ENCODE measurements at places on chromosomes 1 and 21.

DNA sequence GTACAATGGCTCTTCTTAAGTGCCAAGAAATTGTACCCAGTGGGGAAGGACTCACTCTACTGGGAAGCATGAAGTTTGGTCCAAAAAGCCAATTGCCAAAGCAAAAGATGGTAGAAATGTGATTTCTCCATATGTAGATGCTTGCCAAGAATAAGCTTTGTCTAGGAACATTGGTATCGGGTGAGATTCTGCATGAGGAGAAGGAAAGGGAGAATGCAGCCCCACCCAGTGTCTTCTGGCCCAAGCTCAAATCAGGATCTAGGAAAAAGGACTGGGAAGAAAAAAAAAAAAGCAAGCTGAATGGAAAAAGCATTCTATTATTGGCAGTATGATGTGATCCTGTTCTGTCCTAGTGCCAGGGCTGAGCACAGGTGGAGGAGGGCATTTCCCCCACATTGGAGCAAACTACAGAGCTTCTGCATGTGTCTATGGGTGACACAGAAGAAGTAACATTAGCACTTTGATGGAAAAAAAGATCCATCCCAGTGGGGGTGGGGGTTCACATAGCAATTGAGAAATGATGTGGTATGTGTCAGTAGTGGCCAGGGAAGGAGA is 226.6 kb downstream of the KCNH1 start:
- DNase-seq = no peak
- no peaks in the 10 kb centered on the region for H3K4me1 ChIP-seq
- no peak overlapping the region for H3K27ac ChIP-seq
- H3K4me3 ChIP-seq = no peak overlapping the region
- H3K27me3 ChIP-seq = no peaks in the 10 kb centered on the region

- peaks cover 9% of the 10 kb centered on the region for H3K27me3 ChIP-seq
- H3K36me3 ChIP-seq = no peaks in the 10 kb centered on the region
- no peaks in the 10 kb centered on the region for H3K4me1 ChIP-seq
- H3K27ac ChIP-seq = no peak overlapping the region
- H3K4me3 ChIP-seq = no peak overlapping the region
Observed at GRCh38 chr1:157838966-157839365, 2.6 kb downstream of the CD5L start.

DNA sequence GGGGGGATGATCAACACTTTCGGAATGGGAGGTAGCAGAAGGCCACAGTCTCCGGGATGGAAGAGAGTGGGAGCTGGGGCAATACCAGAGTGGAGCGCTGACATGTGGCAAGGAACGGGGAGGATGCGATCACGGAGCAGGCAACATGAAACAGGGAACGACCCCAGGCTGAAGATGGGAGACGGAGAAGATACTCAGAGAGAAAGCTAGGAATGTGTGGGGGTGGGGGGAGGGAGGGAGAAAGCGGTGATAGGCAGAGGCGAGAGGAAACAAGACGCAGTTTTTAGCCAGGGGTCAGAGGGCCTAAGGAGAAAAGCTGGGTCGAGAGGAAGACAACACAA is 577 bp downstream of the RAB3GAP2 start:
- H3K27ac ChIP-seq = peak overlapping the region; percentile 93
- H3K4me1 ChIP-seq = peaks cover 15% of the 10 kb centered on the region
- peaks cover 5% of the 10 kb centered on the region for H3K36me3 ChIP-seq
- H3K27me3 ChIP-seq = no peaks in the 10 kb centered on the region
- peak overlapping the region; percentile 89 for H3K4me3 ChIP-seq
- DNase-seq = no peak

GRCh38 chr1:232905331-232906034 is 44.9 kb upstream of the NTPCR start:
- no peak overlapping the region for H3K27ac ChIP-seq
- H3K27me3 ChIP-seq = peaks cover 6% of the 10 kb centered on the region
- H3K4me1 ChIP-seq = peaks cover 18% of the 10 kb centered on the region
- no peak overlapping the region for H3K4me3 ChIP-seq
- H3K36me3 ChIP-seq = no peaks in the 10 kb centered on the region

GRCh38 chr1:229109320-229109761 is 161.6 kb upstream of the RAB4A start:
- H3K36me3 ChIP-seq = no peaks in the 10 kb centered on the region
- peaks cover 5% of the 10 kb centered on the region for H3K4me1 ChIP-seq
- no peak overlapping the region for H3K27ac ChIP-seq

- no peak for DNase-seq
- H3K27me3 ChIP-seq = no peaks in the 10 kb centered on the region
- peak overlapping the region; percentile 80 for H3K4me3 ChIP-seq
- H3K4me1 ChIP-seq = peaks cover 39% of the 10 kb centered on the region
- peaks cover 14% of the 10 kb centered on the region for H3K36me3 ChIP-seq
Observed at GRCh38 chr1:54355931-54356679, 50.1 kb downstream of the SSBP3 start.

DNA sequence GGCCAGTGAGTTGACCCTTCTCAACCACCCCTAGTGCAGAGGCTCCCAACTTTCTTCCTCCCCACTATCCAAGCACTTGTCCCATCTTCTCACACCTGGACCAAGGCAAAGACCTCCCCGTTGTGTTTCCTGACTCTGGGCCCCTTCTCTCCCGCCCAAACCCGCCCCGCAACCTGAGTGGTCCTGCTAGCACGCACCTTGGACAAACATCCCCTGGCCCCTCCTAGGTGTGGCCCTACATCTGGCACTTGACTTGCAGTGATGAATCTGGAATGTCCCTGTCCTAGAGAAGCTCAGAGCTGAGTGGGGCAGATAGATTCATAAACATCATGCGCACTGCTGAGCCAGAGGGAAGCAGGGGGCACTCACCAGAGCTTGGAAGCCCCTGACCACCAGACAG is 2.3 kb downstream of the SLC5A9 start:
- H3K27ac ChIP-seq = no peak overlapping the region
- no peak for DNase-seq
- peaks cover 14% of the 10 kb centered on the region for H3K4me1 ChIP-seq
- no peak overlapping the region for H3K4me3 ChIP-seq
- H3K27me3 ChIP-seq = no peaks in the 10 kb centered on the region
